ENCODE measurements at places on chromosomes 16 and 17.

DNA sequence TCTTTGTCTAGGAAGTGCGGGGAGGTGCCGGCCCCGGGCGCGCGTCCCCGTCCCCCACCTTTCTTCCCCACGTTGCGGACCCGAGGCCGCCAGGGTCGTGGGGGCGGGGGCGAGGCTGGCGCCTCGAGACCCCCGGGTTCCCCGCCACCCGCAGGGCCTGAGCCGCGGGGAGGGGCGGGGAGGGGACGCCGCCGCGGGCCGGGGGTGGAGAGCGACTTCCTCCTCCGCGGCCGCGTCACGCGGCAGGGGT lies 1.8 kb upstream of the ACTG1 start:
- no peak for DNase-seq

- no peak for DNase-seq
Measured at GRCh38 chr16:77838597-77839255, 50.4 kb downstream of the VAT1L start.

GRCh38 chr17:68238164-68238870 lies 9.5 kb upstream of the AMZ2 start:
- no peak for DNase-seq

- no peak for DNase-seq
Measured at GRCh38 chr17:57649731-57650484, 95.2 kb downstream of the CCDC182 start.

DNA sequence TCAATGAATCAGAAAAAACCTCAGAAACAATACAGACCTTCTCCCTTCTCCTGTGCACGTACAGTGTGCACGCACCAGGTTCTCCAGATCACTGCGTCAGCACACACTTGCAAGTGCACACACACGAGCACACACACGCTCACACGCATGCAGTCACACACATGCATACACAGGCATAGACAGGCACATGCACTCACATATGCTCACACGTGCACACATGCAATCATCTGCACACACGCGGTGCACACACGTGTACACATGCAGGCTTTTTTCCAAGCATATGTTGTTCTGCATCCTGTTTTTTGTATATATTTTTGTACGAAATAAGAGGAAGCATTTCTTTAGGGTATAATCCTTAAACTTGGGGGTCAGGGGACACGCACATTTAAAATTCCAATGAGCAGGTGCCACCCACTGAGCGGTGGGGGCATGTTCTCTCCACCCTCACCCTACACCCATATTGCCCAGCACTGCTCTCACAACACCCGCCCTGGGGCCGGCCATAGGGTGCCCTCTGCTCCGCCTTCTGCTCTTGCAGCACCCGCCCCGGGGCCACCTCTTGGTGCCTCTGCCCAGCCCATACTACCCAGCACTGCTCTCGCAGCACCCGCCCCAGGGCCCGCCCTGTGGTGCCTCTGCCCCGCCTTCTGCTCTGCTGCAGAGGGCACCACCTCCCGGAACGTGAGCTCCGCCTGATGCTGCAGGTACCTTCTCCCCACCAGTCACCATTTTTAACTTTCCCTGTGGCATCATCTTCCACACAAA lies 20.9 kb downstream of the KLHDC4 start:
- DNase-seq: no peak

DNA sequence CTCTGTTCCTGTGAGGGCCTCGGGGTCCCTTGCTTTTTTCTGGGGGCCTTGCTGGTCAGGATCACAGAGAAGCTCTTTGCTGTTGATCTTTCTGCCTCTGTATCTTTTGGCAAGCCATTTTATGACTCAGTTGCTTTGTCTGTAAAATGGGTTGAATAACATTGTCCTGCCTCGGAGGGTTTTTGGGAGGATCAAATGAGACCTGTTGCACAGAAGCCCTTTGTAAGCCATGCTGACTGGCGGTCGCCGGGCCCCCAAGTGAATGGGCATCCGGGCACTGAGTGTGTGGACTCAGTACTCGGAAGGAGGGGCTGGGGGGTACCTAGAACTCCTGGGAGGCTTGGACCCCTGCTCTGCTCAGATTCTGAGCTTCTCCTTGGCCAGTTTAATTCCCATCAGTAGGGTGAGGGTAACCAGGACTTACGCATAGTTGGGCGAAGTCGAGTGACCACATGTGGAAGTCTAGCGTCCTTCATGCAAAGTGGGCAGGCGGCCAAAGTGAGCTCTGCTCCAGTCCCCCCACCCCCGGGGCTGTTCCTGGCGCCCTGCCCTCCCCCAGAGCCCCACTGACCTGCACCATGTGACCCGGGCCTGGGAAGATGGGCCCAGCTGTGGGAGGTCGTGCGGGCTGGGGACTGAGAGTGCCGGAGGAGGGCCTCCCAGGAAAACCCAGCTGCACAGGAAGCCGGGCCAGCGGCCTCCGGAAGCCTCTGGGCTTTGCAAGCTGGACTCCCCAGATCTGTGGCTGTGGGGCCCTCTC lies 284.0 kb downstream of the SEC14L1 start:
- DNase-seq: peak; percentile 75

DNA sequence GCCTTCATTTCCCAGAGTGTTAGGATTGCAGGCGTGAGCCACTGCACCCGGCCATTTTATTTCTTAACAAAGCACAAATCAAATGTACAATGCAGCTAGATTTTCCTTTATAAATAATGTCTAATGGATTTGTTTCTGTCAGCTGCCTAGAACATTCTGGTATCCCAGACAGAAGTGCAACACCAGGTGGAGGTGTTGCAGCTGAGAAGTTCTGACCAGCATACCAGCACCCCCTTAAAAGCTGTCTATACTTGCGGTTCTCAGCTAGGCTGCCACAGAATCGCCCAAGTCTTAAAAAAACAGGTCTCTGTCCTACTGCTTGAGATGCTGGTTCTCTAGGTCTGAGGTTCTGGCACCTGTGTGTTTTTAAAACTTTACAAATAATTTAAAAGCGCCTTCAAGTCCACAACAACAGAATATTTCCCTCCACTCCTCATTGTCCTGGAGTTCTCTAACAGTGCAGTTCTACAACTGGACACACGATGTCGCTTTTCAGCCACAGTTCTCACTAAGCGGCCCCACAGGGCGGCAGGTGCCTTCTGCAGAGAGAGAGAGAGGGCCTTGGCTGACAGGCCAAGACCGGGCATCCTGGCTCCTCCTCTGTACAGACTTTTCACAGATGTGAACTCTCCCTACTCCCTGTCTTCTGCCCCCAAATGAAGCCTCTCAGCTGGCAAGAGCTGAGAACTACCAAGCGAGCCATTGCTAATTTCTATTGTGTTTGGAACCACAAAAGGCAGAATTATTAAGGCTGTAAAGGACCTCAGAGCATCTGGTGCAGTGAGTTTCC lies 32.6 kb upstream of the MEOX1 start:
- DNase-seq: peak; percentile 68

- peak; percentile 39 for DNase-seq
Measured at GRCh38 chr16:72847187-72848027, 200.5 kb downstream of the ZFHX3 start.

DNA sequence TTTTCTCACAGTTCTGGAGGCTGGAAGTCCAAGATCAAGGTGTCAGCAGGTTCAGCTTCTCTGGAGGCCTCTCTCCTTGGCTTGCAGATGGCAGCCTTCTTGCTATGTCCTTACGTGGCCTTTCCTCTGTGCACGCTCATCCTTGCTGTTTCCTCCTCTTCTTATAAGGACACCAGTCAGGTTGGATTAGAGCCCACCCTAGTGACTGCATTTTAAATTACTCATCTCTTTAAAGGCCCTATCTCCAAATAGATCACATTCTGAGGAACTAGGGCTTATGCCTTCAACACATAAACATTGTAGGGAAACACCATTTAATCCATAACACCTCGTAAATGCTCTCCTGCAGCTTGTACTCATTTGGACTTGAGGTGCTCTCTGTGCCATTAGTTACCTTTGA lies 36.3 kb downstream of the DHRS7C start:
- DNase-seq: peak; percentile 35

DNA sequence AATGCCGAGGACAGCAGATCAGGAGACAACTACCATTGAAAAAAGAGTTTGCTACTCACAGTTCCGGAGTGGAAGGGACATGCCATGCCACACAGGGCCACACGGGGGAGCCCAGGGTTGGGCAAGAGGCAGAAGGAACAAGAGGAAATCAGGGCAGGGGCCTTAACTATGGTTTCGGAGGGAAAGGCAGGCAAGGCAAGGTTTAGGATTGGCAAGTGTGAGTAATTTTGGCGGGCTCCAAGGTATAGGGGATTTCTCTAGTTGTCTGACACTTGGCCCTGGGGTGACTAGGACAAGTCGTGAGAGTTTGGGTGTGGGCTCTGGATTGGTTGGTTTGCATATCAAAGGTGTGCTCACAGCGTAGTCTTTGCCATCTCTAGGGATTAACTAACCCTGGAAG lies 27.0 kb upstream of the NTN1 start:
- peak; percentile 19 for DNase-seq

GRCh38 chr16:1820096-1820945 lies 6.3 kb downstream of the HAGH start:
- DNase-seq: no peak

DNA sequence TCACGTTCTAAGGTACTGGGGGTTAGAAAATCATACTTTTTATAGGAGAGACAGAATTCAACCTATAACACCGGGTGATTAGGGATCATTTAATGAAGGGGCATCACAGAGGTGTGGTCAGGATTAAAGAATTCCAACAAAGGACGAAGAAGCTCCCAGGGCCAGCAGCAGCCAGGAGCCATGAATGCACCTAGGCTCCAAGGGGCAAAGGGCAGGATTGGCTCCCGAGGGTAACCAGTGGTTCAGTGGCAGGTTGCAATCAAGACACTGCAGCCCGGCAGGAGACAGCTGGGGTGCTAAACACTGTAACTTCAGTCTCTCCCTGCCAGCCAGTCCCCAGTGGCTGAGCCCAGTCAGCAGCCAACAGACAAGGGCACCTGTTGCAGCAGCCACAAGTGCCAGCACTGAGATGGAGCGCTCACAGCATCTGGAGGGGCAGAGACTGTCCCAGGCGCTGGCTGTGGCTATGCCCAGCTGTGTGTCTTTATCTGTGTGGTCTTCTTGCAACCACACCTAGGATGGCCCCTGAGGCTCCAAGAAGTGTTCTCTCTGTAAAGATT lies 23.9 kb downstream of the DHRS7C start:
- no peak for DNase-seq

DNA sequence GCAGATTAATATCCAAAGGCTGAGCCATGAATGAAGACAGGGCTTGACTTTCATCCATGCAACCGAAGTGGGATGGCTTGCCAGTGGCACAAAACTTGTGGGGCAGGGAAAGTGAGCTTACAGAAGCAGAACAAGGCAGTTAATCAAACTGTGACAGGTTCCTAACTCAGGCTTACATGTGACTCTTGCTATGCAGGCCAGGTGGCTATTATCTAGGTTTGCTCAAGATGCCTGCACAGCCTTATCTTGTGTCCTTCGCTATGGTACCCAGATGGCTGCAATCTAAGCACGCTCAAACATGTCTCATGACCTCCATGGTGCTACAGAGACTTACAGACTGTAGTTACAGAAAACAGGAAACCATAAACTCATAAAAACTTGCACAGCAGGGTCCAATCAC lies 8.6 kb upstream of the DNAH9 start:
- DNase-seq: no peak

- peak; percentile 76 for DNase-seq
Measured at GRCh38 chr16:15899538-15900100, 11.2 kb upstream of the CEP20 start.

- no peak for DNase-seq
Measured at GRCh38 chr16:1989209-1990100, at the start of gene SYNGR3. SYNGR3 (plus strand) TSS chr16:1989970; CDS start chr16:1990103, 133 bp downstream.

- DNase-seq: no peak
Measured at GRCh38 chr17:18977021-18977420, 25.1 kb downstream of the SLC5A10 start.

DNA sequence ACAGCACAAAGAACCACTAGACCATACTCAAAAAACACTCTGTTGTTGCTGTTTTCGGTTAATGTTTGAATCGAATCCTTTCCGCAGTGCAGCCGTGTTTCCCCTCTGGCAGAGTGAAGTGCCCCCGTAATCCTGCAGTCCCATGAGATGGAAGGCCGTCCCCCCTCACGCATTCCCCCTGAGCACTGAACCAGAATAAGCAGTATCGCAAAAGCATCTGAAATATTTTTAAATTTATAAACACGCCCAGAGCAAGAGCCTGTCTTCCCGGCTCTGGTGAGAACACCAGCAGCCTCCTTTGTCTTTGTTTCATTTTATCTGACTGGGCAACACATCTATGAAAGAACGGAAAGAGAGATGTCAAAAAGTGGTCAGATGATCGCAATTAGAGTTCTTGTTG lies 121.0 kb upstream of the ADAMTS18 start:
- DNase-seq: no peak

DNA sequence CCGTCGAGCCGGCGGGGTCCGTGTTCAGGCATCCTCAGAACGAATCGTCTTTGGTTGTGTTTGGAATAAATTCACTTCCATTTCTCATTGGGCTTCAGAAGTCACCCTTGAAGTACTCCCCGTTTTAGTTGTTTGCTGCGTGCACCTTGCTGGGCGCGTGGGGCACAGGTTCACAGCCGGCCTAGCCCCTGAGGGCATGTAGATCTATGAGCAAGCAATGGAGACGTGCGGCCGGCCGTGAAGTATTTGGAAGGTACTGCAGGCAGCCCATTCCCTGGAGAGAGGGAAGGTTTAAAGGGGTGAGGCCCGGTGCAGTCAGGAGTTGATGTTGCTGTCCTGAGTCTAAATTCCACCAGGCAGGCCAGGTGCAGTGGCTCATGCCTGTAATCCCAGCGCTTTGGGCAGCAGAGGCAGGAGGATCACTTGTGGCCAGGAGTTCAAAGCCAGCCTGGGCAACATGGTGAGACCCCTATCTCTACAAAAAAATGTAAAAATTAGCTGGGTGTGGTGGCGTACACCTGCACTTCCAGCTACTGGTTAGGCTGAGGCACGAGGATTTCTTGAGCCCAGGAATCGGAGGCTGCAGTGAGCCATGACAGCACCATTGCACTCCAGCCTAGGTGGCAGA lies 714 bp downstream of the ACSF3 start:
- peak; percentile 3 for DNase-seq

DNA sequence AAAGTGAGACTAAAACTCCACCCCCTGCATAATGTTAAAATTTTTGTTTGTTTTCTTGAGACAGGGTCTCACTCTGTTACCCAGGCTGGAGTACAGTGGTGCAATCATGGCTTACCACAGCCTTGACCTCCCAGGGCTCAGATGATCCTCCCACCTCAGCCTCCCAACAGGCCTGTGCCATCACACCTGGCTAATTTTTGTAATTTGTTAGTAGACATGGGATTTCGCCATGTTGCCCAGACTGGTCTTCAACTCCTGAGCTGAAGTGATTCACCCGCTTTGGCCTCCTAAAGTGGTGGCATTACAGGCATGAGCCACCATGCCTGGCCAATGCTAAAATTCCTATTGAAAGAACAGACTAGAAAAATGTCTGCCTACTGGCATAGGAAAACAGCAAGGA lies 103.8 kb downstream of the TRIM37 start:
- DNase-seq: no peak

All from HFFc6 (cell line).